ENCODE measurements at places on chromosomes 6 and 20.

GRCh38 chr20:49823152-49823847 lies 10.7 kb downstream of the SLC9A8 start:
- DNase-seq, result no peak

GRCh38 chr6:85640821-85641220 lies 1.9 kb downstream of the SYNCRIP start:
- DNase-seq, result no peak

DNA sequence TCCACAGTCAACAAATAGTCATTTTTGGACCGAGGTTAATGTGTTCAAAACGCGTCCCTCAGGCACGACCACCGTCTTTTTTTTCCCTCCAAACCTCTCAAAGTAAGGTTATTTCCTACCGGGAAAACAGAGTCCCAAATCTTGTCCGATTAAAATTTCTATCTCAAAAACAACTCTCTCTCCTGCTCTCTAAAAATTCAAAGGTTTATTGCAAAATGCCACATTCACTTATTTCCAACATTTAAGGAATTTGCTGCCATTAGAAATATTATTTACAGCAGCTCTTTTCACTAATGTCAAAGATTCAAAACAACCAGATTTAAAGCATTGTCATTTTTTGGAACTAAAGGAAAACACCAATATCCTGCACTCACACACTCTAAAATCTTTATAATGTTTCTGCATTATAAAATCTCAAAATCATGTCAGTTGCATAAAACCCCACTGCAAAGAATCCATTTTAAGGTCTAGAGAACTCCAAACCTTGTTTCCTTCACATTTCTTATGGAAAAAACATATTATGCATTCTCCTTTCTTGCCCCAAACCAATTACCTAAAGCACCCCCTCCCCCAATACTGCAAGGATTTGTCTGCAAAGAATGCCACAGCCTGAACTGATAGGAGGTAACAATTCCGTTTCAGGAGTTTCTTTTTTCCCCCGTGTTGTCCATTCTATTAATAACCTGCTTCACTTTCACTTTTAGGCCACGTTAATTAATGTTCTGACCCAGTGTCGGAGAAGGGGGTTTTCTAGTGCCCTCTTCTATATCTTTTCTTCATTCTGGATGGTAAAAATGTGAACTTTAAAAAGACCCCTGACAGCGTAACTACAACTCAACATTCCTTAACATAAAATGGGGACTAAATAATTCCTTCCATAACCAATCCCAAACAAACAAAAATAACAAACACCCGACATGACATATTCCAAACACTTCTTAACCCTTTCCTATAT lies 1.4 kb downstream of the NRN1 start:
- DNase-seq, result peak; percentile 84

- no peak for DNase-seq
Measured at GRCh38 chr6:42259286-42259685, 41.6 kb upstream of the MRPS10 start.

DNA sequence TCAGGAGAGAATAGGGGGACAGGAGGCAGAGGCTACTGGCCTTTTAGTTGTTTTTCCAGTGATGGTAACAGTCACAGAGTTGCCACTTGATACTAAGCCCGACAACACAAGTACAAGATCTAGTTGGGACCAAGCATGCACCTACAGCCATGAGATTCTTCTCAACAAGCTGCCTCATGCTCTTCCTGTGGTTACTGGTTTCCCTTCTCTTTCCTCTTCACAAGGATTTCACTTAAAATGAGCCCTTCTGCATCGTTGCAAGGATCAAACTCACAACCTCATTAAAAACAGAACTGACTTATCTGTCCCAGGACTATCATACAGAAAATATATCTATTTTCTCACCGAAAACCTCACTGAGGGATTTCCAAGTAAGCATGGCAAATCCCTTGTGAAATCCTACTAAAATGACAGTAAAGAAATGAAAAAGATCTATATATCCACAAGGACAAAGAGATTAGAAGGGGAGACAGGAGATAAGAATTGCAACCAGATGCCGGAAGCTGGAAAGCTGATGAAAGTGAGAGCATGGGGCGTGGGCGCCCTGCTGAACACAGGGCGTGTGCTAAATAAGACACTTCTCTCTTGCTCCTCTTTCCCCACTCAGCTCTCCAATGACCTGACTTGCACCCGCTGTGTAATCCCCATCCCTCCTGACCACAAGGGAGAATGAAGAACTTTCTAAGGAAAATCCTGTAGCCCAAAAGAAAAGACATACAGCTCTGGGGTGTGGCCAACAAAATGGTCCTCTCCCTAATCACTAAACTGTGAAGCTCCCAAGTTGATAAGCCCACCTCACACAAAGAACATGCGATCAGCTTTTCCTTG lies 13.4 kb downstream of the MTFR2 start:
- no peak for DNase-seq
